ENCODE measurements at places on chromosomes 1 and 21.
A peak's percentile ranks its signal among the peaks of the same experiment; 100 is the strongest.

DNA sequence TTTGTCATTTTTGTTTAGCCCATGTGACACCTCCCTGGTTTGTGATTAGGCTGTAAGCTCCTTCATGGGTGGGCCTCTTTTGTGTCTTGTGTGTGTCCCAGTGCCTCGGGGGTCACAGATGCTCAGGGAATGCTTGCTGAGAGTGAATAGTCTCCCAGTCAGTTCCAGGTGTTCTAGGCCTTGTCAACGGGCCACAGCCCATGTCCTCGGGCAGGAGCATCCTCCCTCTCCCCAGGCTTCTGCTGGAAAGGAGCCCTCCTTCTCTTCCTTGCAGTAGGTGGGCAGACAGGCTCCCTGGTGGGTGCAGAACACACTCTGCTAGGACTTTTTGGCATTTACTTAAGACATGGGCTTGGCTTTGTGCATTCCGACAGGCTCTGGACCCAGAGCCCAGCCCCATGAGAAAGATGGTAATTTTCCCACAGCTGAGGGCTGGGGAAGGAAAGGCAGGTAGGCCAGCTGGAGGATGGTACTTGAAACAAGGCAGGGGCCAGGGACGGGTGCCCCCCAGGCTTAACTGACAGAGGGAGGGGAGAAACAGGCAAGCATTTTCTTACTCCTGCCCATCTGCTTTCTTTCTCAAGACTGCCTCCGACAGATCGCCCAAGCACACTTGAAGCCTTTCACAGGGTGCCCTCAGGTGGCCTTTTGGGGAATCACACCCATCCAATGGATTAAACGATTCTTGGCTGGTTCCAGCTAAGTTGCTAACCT, 7.1 kb upstream of the CPLANE2 start:
- peak; percentile 42 for DNase-seq

DNA sequence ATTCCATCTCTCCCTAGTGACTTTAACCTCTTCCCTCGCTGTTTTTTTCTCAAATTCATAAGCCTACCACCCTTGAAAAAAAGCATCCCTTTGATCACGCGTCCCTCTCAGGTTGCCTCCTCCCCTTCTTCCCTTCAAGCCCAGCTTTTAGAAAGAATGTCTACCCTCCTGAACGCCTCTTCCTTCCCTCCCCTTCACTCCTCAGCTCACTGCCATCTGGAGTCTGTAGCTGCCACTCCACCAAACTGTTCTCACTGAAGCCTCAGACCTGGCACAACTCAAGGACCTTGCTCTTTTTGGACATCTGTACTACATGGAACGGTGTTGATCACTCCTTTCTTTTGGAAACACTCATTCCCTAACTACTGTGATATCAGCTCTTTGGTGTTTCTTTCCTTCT, 80.6 kb downstream of the SLC25A24 start:
- DNase-seq: no peak

DNA sequence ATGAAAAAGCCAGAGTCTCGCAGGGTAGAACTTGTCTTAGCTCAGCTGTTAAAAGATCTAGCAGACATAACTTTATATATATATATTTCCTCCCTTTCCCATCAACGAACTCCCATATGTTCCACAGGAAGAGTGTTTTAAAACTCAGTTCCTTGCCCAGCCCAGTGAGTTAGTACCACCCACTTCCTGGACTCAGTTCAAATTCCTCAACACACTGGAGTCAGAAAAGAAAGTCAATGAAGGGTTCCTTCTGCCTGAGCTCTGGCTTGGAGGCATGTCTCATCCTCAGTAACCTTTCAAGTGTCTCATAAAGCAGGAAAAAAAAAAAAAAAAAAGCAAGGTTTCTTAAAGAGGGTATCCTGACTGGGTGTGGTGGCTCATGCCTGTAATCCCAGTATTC, 15.6 kb downstream of the TPM3 start:
- peak; percentile 35 for DNase-seq

DNA sequence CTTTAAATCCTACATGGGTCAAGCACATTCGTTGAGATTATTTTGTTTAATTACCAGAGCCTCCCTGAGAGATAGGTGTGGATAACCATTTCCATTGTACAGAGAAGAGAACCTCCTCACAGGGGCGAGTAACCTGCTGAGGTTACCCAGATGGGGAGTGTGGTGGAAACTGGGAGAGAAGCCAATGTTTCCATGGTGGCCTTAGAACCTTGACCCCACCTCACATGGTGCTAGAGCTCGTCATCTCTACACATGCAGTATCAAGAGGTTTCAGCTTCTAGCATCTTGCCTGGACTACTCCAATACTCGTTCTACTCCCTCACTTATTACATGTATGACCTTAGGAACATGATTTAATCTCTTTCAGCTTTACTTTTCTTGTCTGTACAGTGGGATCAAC, 4.8 kb downstream of the REG4 start:
- no peak for DNase-seq

DNA sequence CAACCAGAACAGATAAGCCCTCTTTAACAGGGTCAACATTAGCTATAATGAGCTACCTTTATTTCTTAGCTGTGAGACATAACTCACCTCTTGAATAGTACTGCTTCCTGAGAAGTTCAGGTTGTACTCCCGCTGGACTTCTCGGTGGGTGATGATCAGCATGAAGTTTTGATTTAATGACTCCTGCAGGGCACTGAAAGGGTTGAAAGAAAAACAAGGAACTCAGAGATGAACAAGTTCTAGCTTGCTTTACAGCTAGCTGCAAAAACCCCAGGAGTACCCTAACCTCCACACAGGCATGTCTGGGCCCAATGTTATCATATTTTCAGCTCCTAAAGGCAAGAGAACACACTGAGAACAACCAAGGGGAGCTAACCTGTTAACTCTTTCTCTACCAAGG, 254.4 kb downstream of the FAF1 start:
- no peak for DNase-seq

- peak; percentile 79 for DNase-seq
These were observed 25.5 kb downstream of the ODF2L start for GRCh38 chr1:86370601-86371022.

DNA sequence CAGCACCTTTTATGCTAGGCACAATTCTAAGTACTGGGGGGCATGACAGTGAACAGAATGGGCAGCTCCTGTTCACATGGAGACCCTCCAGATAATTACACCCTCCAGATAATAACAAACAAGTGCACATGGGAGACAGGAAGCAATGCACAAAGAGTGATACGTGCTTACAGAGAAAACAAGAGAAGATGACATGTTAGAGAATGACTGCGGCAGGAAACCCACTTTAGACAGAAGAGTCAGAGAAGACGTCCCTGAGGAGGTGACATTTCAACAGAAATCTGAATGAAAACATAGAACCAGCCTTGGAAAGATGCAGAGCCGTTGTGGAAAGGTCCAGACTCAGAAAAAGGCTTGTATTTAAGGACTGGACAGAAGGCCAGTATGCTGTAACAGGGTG, 54.7 kb upstream of the ARTN start:
- no peak for DNase-seq

DNA sequence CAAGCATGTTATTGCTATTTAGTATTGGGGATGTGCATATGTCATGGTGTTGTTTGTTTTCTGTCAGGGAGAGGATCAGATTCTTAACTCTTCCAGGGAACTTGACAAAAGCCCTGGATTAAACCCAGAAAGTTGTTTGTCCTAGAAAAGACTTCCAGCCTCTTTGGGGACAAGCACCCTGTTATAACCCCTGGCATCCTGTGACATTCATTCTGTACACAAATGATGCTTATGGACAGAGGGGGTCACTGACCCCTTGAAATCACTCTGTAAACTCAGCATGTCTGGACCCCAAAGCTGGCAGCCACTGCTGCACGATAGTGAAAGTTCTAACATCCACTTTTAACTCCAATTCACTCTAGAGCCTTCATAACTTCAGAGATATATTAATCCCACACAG, 81.2 kb downstream of the PROX1 start:
- no peak for DNase-seq

GRCh38 chr1:42756956-42757891, 9.6 kb downstream of the P3H1 start:
- no peak for DNase-seq

DNA sequence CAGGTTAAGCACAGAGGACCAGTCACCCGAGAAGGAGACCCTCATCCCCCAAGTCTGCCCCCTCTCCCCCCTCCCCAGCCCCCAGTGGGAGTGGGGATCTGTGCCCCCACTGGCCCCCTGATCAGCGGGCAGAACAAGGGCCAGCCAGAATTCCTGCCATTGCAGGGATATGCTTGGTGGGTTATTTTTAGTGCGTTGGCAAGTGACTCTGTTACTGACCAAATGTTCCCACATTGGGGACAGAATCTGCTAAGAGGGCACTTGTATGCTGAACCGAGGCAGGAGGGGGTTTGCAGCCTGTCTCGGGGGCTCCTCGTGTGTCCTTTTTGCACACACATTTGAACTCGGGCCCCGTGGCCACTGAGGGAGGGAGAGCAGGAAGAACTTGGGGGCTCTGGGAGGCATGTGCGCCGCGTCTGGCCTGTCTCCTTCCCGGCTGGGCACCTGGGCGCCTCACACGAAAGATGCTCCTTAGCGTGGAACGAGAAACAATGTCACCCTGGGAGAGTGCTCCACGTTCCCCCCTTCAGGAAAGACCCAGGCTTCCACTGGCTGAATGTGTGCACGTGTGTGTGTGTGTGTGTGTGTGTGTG, 66.4 kb upstream of the CASZ1 start:
- no peak for DNase-seq

- no peak for DNase-seq
These were observed 3.3 kb upstream of the GJB3 start for GRCh38 chr1:34777519-34778321.

- DNase-seq: no peak
These were observed 35.6 kb upstream of the LAPTM5 start for GRCh38 chr1:30793209-30793608.

DNA sequence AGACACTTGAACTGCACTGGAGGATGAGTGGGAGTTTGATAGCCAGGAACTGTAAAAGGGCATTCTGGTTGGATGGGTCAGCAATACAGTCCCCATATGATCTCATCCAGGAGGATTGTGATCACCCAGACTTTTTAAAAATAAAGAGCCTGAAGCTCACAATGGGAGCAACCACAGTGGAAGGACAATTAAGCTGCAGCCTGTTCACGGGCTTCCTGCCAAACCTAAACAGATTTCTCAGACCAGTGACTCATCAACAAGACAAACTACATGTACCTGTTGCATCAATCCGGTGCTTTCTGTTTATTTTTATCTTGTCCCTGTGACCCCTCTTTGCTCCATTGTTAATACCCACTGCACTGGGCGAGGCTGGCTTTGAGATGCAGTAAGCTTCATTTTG, 52.3 kb downstream of the PAPPA2 start:
- no peak for DNase-seq

- peak; percentile 15 for DNase-seq
These were observed 99.9 kb upstream of the TIAM1 start for GRCh38 chr21:31443736-31444521.

DNA sequence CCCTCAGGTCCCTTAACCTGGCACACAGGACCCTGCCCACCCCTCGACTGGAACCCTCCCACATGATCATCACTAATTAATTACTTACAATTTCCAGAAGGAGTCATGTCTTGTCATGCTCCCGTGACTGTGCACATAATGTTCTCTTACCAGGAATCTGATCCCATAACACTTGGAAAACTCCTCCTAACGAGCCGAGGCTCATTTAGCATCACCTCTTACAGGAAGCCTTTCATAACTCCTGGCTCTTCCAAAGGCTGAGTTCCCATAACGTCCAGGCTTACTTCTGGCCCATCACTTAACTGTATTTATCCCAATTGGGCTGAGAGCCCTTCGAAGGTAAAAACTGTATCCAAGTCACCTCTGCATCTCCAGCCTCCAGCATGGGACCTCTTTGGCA, 147.9 kb upstream of the JUN start:
- DNase-seq: no peak

GRCh38 chr1:171654201-171654941, 1.9 kb upstream of the MYOC start:
- no peak for DNase-seq

- no peak for DNase-seq
These were observed 1.9 kb downstream of the PABPC4 start for GRCh38 chr1:39574646-39575045.

DNA sequence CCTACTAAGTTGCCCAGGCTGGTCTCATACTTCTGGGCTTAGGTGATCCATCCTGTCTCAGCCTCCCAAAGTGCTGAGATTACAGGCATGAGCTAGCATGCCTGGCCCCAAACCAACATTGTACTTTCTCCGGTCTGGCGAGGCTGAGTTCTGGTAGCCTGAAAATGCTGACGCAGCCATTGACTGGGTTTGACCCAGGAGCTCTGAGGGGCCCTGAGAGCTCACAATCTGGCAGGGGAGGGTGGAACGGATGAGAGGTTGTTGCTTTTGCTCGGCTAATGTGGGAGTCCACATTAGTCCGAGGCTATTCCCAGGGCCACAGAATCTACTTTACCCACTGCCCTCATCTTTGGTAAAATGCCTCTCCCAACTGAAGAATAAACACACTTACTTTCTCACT, 35.1 kb upstream of the PARP1 start:
- DNase-seq: no peak

DNA sequence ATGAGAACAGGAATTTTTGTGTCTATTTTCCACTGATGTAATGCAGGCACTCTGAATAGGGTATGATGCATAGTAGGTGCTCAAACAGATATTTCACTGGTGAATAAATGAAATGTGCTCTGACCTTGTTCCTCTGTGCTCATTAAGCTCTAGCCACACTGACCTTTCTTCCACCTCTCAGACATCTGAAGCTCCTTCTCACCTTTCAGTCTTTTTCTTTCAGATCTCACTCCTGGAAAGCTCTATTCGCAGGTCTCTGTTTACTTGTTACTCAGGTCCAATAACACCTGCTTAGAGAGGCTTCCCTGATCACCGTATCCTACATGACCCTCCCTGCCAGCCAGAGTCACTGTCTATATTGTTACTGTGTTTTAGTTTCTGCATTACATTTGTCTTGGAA, 59.2 kb upstream of the IVNS1ABP start:
- DNase-seq: no peak

- no peak for DNase-seq
These were observed 65.4 kb downstream of the C21orf91 start for GRCh38 chr21:17753736-17754135.

GRCh38 chr1:178724728-178725465, at the start of gene RALGPS2:
RALGPS2 (plus strand) TSS chr1:178725244; CDS start chr1:178776765, 51,521 bp downstream.
- DNase-seq: peak; percentile 54

DNA sequence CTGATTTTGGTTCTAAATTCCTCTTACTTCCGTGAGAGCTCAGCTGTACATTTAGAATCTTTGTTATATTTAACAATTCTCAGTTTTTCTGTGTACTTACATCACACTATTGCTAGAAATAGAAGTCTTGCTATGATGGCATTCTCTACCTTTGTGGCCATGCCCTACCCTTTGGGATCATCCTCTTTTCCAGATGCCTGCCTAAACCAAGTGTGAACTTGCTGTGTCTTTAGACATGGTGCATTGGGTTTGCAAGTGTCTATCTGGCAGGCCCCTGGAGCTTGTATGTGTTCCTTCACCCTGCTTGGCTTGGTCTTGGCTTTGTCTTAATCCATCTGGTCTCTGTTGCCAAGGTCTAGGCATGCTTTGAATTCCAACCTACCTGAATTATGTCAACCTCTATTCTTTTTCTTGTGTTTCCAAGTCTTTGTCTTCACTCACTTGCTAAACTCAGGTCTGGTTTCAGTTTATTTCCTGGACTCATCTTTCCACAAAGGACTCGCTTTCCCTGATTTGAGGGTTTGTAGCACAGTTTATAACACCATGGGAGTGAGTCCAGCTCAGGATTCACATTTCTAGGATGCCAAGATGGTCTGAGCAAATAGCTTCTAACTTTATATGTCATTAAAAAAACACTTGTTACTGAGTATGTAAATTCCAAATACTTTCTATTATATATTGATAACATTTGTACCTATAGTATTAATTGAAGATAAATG, 20.6 kb upstream of the APOBEC4 start:
- DNase-seq: no peak

GRCh38 chr1:14553711-14554110, 44.8 kb upstream of the KAZN start:
- no peak for DNase-seq

Measured in fibroblast of skin of left biceps (primary cell).